ENCODE measurements at places on chromosomes 1 and 21.

GRCh38 chr1:53396573-53397268 lies 62.5 kb upstream of the DMRTB1 start:
- DNase-seq, result no peak

DNA sequence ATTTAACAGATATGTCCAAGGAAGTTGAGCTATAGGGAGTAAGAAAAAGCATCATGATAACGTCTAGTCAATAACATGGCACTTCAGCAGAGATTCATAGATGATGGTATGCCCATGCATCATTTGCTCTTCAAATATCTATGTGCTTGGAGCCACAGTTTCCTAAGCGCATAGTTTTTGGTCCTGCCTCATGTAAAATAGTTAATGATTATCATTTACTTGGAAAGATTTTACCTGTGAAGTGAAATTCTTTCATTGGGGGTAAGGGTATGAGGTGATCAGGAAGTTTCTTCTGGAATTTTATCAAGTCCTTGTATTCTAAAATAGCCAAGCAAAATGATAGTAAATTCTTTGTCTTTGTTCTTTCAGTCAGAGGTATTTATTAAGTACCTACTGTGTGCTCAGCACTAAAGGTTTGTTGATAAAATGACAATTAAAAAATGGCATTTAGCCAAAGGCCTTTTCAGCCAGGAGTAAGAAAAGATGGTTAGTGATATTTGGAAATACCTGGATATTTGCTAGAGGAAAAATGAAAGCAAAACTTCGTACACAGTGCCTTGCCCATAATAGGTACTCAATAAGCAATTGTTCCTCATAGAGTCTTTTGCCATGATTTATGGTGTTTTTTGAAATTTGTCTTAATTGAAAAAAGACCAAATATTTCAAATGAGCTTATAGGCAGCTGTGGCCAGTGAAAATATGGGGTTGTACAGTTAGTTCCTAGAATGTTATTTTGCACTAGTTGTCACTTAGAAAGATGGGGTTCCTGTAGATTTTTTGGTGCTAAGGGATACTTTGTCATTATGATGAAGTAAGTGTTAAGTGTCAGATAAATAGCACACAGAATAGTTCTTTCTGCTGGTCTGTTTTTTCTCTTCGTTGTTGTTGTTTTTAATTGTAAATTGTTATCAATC lies 13.1 kb downstream of the PDIK1L start:
- no peak for DNase-seq

- no peak for DNase-seq
Observed at GRCh38 chr1:184800876-184801275, 46.2 kb upstream of the EDEM3 start.

DNA sequence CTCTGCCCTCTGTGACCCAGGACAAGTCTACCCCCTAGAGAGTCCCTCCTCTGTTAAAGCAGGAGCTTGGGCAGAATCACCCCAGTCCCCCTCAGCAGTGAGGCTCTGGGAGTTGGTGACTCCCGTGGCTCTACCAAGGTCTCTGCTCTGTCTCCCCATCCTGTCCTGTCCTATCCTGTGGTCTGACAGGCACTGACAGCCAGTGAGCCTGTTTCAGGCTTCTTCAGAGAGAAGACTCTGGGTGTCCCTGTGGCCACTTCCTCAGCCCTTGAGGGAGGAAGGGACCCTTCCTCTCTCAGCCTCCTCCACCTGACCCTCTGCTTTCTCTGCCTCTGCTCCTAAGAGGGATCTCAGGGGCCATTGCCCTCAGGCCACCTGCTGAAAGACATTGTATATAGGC lies 148.7 kb downstream of the FCRL5 start:
- no peak for DNase-seq

DNA sequence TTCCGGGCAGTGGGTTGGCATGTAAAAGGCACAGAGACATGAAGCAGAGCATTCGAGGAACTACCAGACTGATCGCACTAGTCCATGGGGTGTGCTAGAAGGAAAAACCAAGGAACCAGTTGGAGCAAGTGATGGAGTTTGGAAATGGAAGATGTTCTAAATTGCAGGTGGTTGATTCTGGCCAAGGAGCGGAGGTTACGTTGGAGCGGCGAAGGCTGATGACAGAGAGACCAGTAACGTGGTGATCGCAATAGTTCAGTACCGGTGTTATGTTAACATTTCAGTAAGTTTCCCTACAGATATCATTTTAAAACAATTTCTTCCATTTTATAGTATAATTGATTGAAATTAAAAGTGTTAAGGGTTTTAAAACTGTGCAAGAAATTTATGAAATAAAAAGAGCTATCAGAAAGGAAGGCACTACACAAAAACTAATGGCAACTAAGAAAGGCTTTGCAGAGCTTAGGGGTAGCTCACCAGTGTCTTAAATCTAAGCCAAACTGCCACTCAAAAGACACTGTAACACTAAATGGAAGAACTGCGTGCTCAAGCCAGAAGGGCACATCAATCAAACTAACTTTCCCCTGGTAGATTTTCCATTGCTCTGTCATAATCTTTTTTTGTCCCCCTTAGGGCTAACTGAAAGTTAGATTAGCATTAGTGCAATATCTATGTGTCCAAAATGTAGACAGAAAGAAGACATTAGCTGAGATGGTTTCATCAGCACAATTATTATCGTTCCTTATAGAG lies 11.3 kb upstream of the HEATR1 start:
- DNase-seq, result no peak

- no peak for DNase-seq
Observed at GRCh38 chr1:179141592-179142251, 59.9 kb downstream of the TOR3A start.

DNA sequence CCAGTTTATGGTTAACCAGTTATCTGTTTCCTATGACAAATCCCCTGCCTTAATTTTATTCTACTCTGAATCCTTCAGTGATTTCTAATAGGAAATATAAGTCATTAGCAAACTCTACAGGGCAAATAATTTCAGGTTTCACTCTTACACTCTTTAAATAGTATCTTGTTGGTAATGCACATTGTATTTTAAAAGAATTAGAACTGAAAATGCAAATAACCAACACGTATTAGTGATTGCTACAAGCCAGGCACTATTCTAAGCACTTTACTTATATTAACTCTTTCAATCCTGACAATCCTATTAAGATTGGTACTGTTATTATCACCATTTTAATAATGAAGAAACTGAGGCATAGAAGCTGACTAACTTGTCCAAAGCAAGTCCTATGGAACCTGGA lies 48.3 kb upstream of the LHX8 start:
- no peak for DNase-seq

- no peak for DNase-seq
Observed at GRCh38 chr1:34907487-34908090, 21.9 kb downstream of the DLGAP3 start.

- DNase-seq, result no peak
Observed at GRCh38 chr1:107687849-107688753, 276.9 kb downstream of the VAV3 start.

GRCh38 chr1:78333502-78333901 lies 157.3 kb upstream of the PTGFR start:
- DNase-seq, result no peak

Measured in cortex of kidney (tissue), 1 donor.